ENCODE measurements at places on chromosomes 6 and 20.

- no peak for DNase-seq
Observed at GRCh38 chr20:25364180-25364788, 26.4 kb downstream of the ABHD12 start.

DNA sequence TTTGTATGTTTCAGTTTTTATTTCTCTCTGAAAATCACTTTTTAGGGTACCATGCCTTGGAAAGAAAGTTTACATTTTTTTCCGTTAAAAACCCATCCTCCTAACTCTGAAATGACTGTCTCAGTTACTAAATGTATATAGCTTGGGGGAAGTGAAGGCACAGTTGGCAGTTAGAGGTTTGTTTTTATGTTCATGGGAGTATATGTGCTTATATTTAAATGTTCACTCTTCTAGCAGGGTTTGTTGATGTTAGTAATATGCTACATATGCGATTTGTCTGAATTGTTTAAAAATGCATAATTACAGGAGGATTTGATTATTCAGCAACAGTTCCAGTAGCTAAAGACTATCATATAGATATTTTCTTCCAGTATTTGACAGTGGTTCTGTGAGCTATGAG lies 31.1 kb downstream of the CDKAL1 start:
- no peak for DNase-seq

GRCh38 chr6:30360139-30360538 lies 15.2 kb downstream of the RPP21 start:
- DNase-seq, result no peak

- no peak for DNase-seq
Observed at GRCh38 chr20:10463622-10464021, 28.5 kb downstream of the SLX4IP start.

- no peak for DNase-seq
Observed at GRCh38 chr6:138957484-138957883, 30.6 kb downstream of the REPS1 start.

GRCh38 chr6:96787846-96788580 lies 49.3 kb downstream of the GPR63 start:
- DNase-seq, result no peak

DNA sequence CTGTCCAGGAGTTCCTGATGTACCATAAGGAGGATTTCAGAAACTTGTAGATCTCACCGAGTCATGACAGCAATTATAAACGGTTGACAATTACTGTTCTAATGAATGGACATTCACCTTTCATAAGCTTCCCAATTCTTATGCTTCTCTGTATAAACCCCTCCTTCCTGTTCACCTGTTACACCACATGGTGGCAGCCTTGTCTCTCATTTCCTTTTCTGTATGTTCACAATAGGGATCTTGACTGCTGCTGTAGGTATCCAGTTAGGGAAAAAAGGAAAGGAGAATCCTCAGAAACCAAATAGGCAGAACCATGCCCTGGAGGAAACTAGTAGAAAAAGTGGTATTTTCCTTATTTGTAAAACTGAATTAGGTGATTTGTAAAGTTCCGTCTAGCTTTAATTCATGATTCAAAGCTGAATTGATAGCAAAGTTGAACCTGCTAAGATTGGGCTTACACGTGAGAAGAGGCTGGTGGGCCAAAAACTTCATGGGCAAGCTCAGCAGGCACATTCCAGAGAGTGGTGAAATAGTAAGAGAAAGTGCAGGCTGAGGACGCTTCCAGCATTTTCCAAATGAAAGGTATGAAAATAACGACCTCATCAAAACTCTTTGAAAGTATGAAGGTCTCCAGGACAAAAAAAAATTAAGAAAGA lies 29.0 kb upstream of the TBPL1 start:
- peak; percentile 28 for DNase-seq

- DNase-seq, result no peak
Observed at GRCh38 chr6:118923035-118923434, 11.9 kb downstream of the MCM9 start.

GRCh38 chr20:34427331-34427730 lies 64.3 kb downstream of the ITCH start:
- DNase-seq, result no peak

DNA sequence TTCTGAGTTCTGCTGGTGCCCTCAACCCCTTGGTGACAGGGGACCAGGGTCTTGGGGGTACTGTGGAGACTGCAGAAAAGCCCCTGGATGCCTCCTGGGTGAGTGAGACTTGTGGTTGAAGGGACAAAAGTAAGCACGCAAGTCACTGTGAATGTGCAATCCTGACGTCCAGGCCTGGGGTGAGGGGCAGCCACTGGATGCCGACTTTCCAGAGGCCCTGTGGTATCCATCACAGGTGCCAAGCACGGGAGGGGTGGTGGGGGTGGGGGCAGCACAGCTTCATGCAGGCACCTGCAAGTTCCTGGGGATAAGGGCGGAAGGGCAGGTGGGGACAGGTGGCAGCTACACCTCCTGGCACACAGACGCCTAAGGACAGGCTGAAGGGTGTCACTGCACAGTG lies 20.1 kb upstream of the UBE2V1 start:
- no peak for DNase-seq

DNA sequence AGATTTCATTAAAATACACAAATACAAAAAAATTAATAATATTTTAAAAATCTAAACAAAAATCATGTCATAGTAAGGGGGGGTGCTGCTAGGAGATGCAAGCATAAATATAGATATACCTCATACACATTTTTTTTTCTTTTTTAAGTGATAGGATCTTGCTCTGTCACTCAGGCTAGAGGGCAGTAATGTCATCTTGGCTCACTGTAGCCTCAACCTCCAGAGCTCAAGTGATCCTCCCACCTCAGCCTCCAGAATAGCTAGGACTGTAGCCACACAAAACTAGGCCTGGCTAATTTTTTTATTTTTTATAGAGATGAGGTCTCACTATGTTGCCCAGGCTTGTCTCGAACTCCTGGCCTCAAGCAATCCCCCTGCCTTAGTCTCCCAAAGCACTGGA lies 90.8 kb downstream of the HACE1 start:
- DNase-seq, result no peak

DNA sequence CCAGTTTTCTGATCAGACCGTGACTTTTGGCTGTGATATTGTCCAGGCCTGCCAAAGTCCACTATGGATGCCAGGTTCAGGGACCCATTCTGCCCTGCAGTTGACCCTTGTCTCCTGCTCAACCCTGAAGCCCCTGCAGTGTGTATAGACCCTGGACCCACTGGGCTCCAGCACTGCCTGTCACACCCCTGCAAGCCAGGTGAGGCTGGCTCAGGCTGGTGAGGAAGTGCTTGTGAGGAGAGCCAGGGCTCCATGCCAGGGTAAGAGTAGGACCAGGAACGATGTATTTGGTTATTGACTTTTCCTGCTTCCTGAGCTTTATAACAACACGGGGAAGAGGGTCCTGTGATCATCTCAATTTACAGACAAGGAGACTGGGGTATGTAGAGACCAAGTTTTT lies 19.1 kb upstream of the CD93 start:
- no peak for DNase-seq

DNA sequence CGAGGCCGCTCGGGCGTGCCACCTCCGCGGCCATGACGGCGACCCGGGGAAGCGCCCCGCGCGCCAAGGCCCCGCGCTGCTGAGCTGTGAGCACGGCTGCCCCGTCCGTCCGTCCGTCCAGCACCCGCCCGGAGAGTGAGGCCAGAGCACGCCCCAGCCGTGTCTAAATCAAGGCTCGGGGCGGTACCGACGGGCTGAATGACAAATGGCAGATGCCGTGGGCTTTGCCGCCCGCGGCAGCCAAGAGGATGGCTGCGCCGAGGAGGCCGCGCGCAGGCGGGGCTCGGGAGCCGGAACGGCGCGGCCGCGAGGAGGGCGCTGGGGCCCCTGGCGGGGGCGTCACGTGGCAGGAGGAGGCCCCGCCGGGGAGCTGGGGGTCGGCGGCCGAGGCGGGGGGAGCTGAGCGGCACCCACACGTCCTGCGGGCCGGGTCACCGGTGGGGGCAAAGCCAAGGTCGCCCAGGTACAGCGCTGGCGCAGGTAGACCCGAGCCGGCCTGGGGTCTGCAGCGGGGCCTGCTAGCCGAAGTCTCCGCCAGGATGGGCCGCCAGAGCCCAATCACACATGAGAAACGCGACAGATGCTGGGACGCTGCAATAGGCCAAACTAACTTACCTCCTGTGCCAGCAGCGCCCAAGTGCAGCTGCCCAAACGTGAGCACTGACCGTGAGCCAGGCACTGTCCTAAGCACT lies at the start of gene PLAGL1:
PLAGL1 (minus strand) TSS at position 140 of the 692 bp plus-strand sequence. CDS start 60,123 bp downstream, outside the sequence.
- no peak for DNase-seq

DNA sequence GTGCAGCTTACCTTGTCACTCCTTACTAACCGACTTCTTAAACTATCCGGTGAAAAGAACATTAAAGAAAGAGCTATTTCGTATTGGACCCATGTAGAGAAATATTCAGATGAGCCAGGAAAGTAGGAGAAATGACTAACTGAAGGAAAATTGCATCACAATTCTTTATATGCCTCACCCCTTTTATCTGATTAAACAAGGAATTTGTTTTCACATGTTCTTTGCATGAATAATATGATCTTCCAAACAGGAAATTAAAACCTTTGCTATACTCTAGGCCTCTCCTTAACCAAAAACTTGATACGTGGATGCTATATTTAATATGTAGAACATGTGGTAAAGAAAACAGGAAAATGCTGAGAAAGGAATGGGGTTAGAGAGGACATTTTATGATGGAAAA lies 41.9 kb upstream of the LRRC1 start:
- no peak for DNase-seq

GRCh38 chr6:152142105-152142504 lies 334.6 kb downstream of the ESR1 start:
- no peak for DNase-seq

DNA sequence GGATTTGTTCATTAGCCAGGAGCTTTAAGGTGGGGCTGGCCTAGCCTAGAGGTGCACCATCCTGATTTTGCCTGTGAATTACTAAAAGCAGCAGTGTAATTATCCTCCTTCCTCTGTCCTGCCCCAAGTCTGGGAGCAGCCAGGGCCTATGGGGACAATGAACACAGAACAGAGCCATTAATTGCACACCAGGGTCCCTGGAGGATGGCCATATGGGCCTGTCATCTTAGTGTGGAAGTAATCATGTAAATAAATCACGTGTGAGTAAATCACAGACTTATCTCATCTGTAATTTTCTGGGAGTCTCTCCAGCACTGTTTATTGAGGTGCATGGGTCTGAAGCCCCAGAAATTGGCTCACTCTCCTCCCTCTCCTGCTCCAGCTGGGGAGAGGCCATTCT lies 176.3 kb downstream of the LRFN2 start:
- no peak for DNase-seq

DNA sequence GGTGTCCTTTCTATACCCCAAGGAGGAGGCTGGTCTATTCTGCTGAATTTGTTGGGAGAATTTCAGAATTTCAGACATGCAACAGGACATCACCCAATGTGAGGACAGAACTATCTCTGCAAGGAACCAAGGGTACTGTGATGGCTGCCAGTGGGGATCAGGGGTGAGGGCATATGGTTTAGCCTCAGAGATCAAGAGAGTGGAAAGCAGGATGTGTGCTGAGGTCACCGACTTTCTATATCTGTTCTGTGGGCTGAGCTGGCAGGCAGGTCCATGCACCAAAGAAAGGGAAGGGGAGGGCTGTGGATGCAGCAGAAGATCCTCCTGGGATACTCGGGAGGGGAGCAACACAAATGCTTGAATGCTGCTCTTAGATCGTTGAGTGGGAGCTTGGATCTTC lies 28.8 kb downstream of the MYT1 start:
- no peak for DNase-seq

GRCh38 chr20:25224941-25225340 lies 22.9 kb upstream of the PYGB start:
- no peak for DNase-seq

GRCh38 chr6:44342489-44342888 lies at the start of gene SPATS1:
SPATS1 (plus strand) TSS chr6:44342650; CDS start chr6:44343096, 446 bp downstream.
- no peak for DNase-seq

GRCh38 chr6:141989706-141989959 lies 143.1 kb upstream of the GJE1 start:
- DNase-seq, result no peak

DNA sequence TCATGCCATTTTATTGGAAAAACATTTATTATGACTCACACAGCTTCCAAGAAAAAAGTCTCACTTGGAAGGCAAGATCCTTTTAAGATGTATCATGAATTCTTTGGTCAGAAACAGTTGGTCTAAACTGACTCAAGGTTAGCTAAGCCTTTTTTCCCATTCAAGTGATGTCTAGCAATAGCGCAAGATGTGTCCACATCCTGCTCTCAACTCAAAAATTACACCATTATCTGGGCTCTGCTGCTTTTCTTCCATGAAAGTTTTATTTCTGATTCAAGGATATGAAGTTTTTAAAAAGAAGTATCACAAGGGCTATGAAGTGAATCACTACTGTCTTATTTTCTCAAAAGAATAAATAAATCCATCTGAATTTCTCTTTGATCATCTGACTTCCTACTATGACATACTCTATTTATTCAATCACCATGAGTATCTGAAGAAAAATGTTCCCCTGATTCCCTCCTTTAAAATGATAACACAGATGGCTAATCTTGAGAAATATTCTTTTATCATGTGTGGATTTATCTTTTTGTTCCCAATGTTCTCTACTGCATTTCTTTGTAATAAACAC lies 139.2 kb downstream of the AHI1 start:
- no peak for DNase-seq

GRCh38 chr6:98832284-98833056 lies 1.9 kb upstream of the POU3F2 start:
- DNase-seq, result no peak

DNA sequence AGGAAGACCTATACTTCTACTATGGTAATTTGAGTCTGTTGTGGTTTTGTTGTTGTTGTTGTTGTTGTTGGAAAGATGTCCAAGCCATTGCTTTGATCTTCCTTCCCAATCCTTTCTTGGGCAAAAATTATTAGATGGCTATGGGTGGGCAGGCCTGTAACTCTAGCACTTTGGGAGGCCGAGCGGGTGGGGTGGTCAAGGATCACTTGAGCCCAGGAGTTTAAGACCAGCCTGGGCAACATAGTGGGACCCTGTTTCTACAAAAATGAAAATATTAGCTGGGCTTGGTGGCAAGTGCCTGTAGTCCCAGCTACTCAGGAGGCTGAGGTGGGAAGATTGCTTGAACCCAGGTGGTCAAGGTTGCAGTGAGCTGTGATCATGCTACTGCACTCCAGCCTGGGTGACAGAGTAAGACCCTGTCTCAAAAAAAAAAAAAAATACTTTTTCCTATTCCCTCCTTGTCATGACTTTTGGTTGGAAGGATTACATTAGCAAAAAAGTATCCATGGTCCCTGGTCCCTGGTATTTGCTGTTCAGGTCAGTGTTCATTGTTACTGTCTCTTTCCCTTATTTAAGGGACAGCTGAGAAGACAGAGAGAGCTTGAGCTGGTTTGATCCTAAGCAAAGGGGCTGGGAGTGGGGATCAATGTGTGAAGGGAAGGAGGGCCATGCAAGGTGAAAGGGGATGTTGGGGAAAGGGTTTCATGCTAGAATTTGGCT lies 11.7 kb downstream of the NEU1 start:
- no peak for DNase-seq

DNA sequence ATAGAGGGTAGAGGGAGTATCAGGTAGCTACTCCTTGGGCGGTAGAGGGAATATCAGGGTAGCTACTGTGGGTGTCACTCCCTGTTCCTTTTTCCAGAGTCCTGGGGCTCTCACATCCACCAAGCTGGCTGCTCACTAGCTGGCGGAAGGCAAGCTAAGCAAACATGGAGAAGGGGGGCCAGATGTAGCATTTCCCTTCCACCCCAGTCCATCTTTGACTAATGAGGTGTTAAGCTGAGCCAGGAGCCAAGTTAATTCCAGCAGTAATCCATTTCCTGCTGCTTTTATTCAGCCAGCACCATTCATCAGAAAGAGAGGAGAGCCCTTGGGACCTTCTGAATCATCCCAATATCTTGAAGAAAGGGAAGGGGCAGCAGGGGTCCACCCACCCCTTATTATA lies 330.0 kb downstream of the ZFAND3 start:
- no peak for DNase-seq
